Breast epithelium (tissue), 4 donors: ENCODE measurements at places on chromosomes 7 and 10. TPM values are rescaled to one million over a fixed set of nuclear protein-coding genes. Genes with fewer than 3 reads are reported as not detected.

DNA sequence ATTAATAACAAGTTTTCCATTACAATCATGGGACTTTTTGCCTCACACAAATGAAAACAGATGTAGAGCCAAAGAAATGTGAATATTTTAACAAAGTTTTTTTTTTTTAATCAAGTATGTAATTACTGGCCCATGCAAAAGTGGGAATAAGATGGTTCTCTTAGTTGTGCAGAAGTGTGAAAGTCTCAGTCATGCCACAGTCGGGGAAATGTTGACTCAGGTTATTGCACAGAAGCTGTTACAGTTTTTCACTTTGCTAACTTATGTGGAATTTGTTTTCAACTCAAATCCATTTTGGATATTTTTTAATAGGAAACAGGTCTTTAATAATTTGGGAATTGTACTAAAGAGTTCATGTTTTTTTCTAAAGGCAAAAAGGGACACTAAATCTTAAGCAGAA, 44.0 kb upstream of the CAV2 start:
- no peak for DNase-seq

DNA sequence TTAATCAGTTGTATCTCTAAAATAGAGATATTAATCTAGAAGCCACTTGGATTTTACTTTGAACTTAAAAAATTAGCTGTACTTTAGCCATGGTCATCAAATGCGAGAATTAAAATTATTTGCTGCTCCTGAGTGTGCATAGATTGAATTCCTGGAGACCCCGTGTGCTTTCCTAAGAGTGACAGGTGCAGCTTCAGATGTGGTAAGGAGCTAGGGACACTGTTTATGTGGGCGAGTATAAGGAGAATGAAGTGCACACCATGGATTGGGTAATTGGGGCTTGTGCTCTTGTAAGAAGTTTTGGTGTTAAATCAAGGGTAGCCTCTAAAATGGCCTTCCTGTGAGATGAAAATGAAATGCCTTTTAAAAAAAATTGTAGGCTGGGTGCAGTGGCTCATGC, 9.8 kb downstream of the PLCE1 start:
- no peak for DNase-seq

GRCh38 chr7:81944058-81944457, 174.2 kb upstream of the HGF start:
- no peak for DNase-seq

DNA sequence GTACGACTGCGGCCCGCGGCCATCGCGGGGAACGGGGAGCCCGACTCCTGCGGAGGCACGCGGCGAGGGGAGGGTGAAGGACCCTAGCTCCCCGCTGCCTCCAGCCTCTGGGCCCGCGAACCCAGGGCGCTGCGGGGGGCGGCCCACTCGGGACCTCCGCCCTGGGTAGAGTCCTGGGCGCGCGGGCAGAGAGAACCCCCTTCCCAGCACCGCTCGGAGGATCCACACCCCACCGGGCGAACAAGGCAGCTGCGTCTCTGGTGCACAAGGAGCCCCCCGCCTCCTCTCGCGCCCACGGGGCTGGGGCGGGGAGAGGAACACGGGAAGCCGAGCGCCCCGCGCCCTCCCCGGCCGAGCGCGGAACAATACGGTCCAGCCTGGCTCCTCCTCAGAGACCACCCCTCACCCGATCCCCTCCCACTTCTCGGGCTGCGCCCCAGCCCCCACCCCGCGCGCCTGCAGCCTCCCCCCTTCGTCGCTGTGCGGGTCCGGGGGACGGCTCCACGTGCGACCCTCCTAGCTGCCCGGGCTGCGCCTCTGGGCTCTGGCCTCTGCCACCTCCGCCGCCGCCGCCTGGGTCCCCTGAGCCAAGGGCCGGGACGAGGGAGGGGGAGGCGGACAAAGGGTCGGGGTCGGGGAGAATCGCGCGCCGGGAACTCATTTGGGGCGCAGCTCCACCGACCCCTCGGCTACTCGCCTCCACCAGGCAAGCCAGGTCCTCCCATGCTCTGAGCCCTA, at the start of gene WDR86:
TSS of gene WDR86 (minus strand) at position 372 of the 738 bp plus-strand sequence. CDS start 449 bp downstream, outside the sequence.
- no peak for DNase-seq

GRCh38 chr10:88292185-88292514, 291.0 kb downstream of the RNLS start:
- no peak for DNase-seq

DNA sequence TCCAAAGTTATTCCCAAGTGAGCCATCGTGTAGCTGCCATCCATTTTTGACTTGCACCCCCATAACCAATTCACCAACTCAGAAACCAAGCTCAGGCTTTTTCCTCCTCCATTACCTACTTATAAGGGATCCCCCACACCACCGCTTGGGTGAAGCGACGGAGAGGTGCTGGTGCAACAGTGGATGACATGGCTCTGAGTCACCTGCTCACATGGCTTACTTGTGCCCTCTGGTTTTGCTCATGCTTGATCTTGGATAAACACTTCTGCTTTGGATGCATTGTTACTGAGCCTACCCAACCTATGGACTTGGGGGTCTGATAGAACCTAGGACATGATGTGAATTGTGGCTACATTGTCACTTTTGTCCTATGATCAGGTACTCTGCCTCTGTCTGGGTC, 12.0 kb upstream of the AKR1B1 start:
- no peak for DNase-seq

- no peak for DNase-seq
Measured at GRCh38 chr7:112481833-112482670, 1.3 kb downstream of the LSMEM1 start.

DNA sequence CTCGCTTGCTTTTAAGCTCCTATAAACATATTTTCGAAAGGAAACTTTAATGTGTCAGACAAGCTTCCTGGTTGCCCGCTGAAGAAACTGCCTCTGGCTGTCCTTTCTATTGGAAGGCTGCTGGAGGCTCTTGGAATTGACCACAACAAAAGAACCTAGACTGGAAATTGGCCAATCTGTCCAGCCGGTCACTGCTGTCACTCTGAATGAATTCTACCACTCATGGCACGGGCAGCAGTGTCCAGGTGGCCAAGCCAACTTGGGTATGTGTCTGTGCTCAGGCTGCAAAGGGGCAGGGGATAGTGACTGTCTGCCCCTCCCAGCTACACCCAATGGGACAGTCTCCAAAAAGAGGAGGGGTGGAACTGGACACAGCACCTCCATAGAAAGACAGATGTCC, 57.6 kb downstream of the CDH23 start:
- no peak for DNase-seq

- no peak for DNase-seq
Measured at GRCh38 chr7:145784809-145785780, 331.5 kb upstream of the CNTNAP2 start.

DNA sequence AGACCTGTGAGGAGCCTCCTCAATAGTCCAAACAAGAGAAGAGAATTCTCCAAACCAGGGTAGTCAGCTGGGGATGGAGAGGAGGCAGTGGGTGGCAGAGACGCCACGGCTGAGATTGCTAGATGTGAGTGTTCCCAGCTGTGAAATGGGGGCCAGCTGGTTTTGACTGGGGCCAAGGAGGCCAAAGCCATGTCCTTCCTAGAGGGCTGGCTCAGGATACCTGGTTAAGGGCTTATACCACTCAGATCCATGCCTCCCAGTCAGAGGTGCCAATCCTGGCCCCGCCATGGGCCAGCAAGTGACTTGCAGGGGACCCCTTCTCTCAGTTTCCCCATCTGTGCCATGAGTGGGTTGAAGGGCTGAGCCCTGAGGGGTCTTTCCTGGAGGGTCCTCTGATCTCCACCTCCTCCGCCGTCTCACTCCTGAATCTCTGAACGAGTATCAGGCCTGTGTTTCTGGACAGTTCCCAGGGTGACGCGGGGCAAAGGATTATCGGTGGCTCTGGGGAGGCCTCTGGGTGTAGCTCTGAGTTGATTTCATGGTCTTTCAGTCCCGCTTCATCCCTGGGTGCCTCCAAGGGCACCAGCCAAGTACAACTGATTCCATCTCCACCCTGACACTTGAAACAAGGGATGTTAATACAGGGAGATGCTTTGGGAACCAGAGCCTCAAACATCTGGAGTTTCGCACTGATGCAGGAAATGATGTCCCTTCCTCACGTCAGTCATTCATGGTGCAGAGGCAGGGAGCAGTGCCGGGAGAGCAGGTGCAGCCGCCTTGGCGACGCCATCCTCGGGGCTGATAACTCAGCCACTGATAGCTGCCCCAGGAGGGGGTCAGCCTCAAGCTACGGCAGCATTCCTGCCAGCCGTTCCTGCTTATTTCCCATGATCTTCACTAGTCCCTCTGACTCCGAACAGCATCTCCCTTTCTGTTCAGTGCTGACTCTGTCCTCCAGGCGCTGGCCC, 126.7 kb downstream of the RGS10 start:
- DNase-seq: no peak

DNA sequence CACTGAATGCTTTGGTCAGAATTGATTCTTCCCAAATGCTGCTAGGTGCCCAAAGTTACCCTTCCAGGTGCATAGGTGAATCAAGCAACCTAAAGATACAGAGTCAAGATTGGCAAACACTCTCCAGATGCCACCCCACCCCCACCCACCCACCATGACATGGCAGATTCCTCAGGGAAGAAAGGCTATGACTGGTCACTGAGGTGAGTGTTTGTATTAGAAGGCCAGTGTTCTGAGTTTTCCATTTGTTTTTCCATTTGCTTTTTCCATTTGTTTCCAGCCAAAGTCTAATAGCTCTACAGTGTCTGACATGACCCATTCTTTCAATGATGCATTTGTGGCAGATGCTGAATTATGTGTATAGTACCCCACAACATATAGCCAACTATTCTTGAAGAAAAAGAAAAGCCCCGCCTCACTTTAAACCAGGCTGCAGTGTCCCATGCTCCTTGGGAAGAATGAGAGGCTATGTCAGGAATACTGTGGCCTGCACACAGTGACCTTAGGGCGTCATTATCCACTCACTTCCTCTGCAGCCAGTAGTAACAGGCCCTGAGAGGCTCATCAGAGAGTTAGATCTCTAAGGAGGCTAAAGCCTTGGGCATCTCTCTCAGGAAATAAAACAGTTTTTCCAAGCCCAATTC, 16.1 kb upstream of the HIBADH start:
- no peak for DNase-seq

DNA sequence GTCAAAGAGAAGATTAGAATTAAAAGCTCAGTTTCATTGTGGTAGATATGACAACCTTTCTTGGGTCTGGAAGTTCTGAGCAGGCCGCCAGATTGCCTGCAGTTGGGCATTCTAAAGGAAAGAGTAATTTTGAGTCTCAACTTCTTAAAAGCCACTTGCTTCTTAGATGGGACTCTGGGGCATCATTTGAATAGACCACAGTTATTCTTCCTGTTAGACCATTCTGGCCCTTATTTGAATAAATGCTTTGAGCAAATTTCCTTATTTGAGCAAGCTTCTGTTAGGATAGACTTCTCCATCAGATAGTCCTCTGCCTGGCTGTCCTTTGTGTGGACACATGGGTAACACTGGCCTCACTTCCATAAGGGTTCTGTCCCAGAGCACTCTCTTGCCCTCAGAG, 40.2 kb downstream of the SND1 start:
- no peak for DNase-seq

GRCh38 chr10:63166742-63167258, 33.7 kb downstream of the NRBF2 start:
- DNase-seq: no peak

GRCh38 chr7:22278660-22279059, 78.3 kb downstream of the RAPGEF5 start:
- DNase-seq: no peak

GRCh38 chr7:47496056-47496665, 85.8 kb downstream of the TNS3 start:
- DNase-seq: no peak

- no peak for DNase-seq
Measured at GRCh38 chr7:130954918-130955564, 221.0 kb upstream of the KLF14 start.

- no peak for DNase-seq
Measured at GRCh38 chr7:116441534-116441933, 58.0 kb upstream of the CAV2 start.

GRCh38 chr7:13794581-13794980, 194.9 kb downstream of the ETV1 start:
- DNase-seq: no peak

- DNase-seq: no peak
Measured at GRCh38 chr7:139936760-139937310, 107.8 kb downstream of the TBXAS1 start.

- DNase-seq: no peak
Measured at GRCh38 chr7:32223721-32224120, 153.5 kb upstream of the PDE1C start.

- no peak for DNase-seq
Measured at GRCh38 chr7:80440883-80441282, 71.0 kb downstream of the GNAT3 start.

GRCh38 chr10:128843972-128844371, 623.1 kb upstream of the MGMT start:
- DNase-seq: no peak

Gene PDE1C
- 18.7 TPM for total RNA-seq

Gene MOGAT3
- not detected for total RNA-seq

Gene ZNF248
- 19.7 TPM for total RNA-seq

Gene MSMB
- 7.2 TPM for total RNA-seq

Gene GNA12
- total RNA-seq: 31.4 TPM

Gene CDC14C
- not detected for total RNA-seq

Gene ITPRID1
- 2.6 TPM for total RNA-seq

Gene LIPK
- total RNA-seq: not detected
